ENCODE measurements at places on chromosomes 1 and 21. TPM values are rescaled to one million over a fixed set of nuclear protein-coding genes. Genes with fewer than 3 reads are reported as not detected.
A peak's percentile ranks its signal among the peaks of the same experiment; 100 is the strongest.

- peaks cover 2% of the 10 kb centered on the region for H3K36me3 ChIP-seq
- H3K27ac ChIP-seq = no peak overlapping the region
- DNase-seq = no peak
- H3K4me3 ChIP-seq = no peak overlapping the region
- H3K4me1 ChIP-seq = peaks cover 3% of the 10 kb centered on the region
- no peaks in the 10 kb centered on the region for H3K27me3 ChIP-seq
These were observed 12.9 kb downstream of the NRIP1 start for GRCh38 chr21:15051644-15052458.

GRCh38 chr1:184163674-184164465 is 112.3 kb downstream of the TSEN15 start:
- no peak overlapping the region for H3K27ac ChIP-seq
- no peak overlapping the region for H3K4me3 ChIP-seq
- no peaks in the 10 kb centered on the region for H3K36me3 ChIP-seq
- H3K27me3 ChIP-seq = no peaks in the 10 kb centered on the region

- no peaks in the 10 kb centered on the region for H3K27me3 ChIP-seq
- DNase-seq = no peak
- H3K4me3 ChIP-seq = no peak overlapping the region
- no peaks in the 10 kb centered on the region for H3K4me1 ChIP-seq
- H3K36me3 ChIP-seq = no peaks in the 10 kb centered on the region
These were observed 970.7 kb downstream of the KCNT2 start for GRCh38 chr1:195637539-195637938.

GRCh38 chr1:13708380-13708982 is 8.5 kb downstream of the PRDM2 start:
- H3K27ac ChIP-seq = no peak overlapping the region
- H3K27me3 ChIP-seq = no peaks in the 10 kb centered on the region
- H3K36me3 ChIP-seq = no peaks in the 10 kb centered on the region
- H3K4me3 ChIP-seq = no peak overlapping the region
- no peaks in the 10 kb centered on the region for H3K4me1 ChIP-seq

RPTN gene
- total RNA-seq = not detected

GRCh38 chr1:114495486-114495885 is 15.5 kb downstream of the TRIM33 start:
- H3K36me3 ChIP-seq = 0 out of 2 replicates have a peak, but pooled peaks cover 3% of the 10 kb centered on the region
- no peaks in the 10 kb centered on the region for H3K4me1 ChIP-seq
- no peak overlapping the region for H3K4me3 ChIP-seq
- H3K27ac ChIP-seq = no peak overlapping the region
- no peak for DNase-seq
- H3K27me3 ChIP-seq = no peaks in the 10 kb centered on the region

DNA sequence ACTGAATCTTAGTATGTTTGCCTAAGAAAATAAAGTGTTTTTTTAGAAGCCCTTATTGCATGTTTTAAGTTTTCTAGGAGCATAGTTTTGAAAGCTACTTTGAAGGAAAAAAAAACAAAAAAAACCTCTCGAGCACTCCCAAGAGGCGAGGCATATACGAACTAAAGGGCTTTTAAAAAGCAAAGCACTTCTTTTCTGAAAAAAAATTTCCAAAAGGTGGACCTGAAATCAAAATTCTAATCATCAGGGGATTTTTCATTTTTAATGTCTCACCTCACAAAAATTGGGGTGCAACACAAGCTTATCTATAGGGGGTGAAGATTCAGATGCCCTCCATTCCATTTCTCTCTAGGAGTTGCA is 594 bp downstream of the GLMN start:
- H3K4me1 ChIP-seq = peaks cover 5% of the 10 kb centered on the region
- H3K27ac ChIP-seq = peak overlapping the region; percentile 66
- H3K27me3 ChIP-seq = no peaks in the 10 kb centered on the region

FBLIM1 gene
- total RNA-seq = 151 TPM

DNA sequence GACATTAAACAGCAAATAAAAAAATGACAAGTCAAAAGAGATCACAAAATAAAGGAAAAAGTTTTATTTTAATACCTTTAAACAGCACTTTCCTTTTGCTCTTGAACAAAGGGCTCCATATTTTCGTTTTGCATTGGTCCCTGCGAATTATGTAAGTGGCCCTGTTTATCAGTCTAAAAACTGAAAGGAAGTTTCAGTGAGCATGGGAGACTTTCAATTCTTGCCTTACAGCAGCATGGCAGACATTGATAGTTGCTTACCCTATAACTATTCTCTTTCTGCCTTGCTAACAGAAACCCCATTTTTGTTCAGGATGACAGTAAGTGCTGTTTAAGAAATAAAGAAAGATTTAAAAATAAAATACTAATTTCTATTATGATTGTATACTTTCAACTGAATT is 5.2 kb upstream of the SH3GLB1 start:
- DNase-seq = no peak
- no peaks in the 10 kb centered on the region for H3K36me3 ChIP-seq
- H3K4me3 ChIP-seq = no peak overlapping the region
- H3K27me3 ChIP-seq = no peaks in the 10 kb centered on the region
- peaks cover 11% of the 10 kb centered on the region for H3K4me1 ChIP-seq
- no peak overlapping the region for H3K27ac ChIP-seq

GRCh38 chr1:150441121-150441520 is 46.1 kb upstream of the TARS2 start:
- no peaks in the 10 kb centered on the region for H3K4me1 ChIP-seq
- no peak overlapping the region for H3K27ac ChIP-seq
- no peak for DNase-seq
- H3K4me3 ChIP-seq = no peak overlapping the region
- no peaks in the 10 kb centered on the region for H3K27me3 ChIP-seq

- no peaks in the 10 kb centered on the region for H3K27me3 ChIP-seq
- no peaks in the 10 kb centered on the region for H3K36me3 ChIP-seq
- H3K4me3 ChIP-seq = no peak overlapping the region
- H3K4me1 ChIP-seq = no peaks in the 10 kb centered on the region
These were observed 998.6 kb downstream of the TTLL7 start for GRCh38 chr1:83000286-83000685.

SPRR5 gene
- total RNA-seq = not detected

HMGB4 gene
- not detected for total RNA-seq

- H3K27ac ChIP-seq = no peak overlapping the region
- no peak for DNase-seq
These were observed 40.1 kb downstream of the SORT1 start for GRCh38 chr1:109357616-109358015.

DNA sequence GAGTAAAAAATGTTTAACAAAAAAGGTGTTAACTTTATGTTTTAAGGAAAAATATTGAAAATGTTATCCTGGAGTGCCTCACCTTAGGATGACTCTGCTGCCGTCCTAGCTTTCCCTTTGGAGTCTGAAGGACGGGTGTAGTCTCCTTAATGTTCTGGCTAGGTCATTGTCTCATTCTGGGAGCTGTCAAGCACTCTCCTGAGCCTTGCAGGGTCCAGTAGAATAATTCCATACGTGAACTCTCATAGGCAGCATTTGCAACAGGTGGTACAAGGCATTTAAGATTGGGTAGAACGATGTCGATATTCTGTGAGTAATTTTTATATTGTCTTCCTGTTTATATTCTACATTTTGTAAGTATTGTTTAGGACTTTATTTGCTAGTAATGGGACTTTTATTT is 283.6 kb upstream of the C1orf105 start:
- H3K4me1 ChIP-seq = peaks cover 55% of the 10 kb centered on the region
- peaks cover 36% of the 10 kb centered on the region for H3K36me3 ChIP-seq
- no peak overlapping the region for H3K4me3 ChIP-seq
- H3K27me3 ChIP-seq = no peaks in the 10 kb centered on the region

PRELP gene
- not detected for total RNA-seq

DCST2 gene
- total RNA-seq = not detected

FAM76A gene
- total RNA-seq = 12.7 TPM

DNA sequence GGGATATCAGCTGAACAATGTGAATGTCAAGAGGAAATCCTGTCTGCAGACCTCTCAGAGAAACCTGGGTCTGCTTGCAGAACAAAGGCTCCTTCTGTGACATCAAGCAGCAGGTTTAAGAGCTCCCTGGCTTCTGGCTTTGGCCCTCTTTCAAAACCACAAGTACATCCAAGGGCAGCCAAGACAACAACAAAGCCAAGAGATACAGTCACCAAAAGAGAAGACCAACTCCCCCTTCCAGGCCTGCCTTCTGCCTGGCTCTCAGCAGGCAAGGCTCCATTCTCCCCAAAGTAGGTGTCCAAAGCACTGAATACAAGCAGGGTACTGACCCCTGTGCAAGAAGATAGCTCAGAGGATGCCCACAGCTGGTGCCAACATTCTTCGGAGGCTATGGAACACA is 11.5 kb downstream of the BCAR3 start:
- H3K4me3 ChIP-seq = no peak overlapping the region
- no peak overlapping the region for H3K27ac ChIP-seq
- no peaks in the 10 kb centered on the region for H3K27me3 ChIP-seq
- peaks cover 75% of the 10 kb centered on the region for H3K4me1 ChIP-seq
- H3K36me3 ChIP-seq = peaks cover 94% of the 10 kb centered on the region

IL19 gene
- total RNA-seq = not detected

NBPF11 gene
- 4.9 TPM for total RNA-seq

- peaks cover 18% of the 10 kb centered on the region for H3K4me1 ChIP-seq
- DNase-seq = no peak
- H3K4me3 ChIP-seq = no peak overlapping the region
- H3K27me3 ChIP-seq = no peaks in the 10 kb centered on the region
These were observed 13.1 kb downstream of the S100A10 start for GRCh38 chr1:151980287-151981177.

FCER1A gene
- not detected for total RNA-seq

DNA sequence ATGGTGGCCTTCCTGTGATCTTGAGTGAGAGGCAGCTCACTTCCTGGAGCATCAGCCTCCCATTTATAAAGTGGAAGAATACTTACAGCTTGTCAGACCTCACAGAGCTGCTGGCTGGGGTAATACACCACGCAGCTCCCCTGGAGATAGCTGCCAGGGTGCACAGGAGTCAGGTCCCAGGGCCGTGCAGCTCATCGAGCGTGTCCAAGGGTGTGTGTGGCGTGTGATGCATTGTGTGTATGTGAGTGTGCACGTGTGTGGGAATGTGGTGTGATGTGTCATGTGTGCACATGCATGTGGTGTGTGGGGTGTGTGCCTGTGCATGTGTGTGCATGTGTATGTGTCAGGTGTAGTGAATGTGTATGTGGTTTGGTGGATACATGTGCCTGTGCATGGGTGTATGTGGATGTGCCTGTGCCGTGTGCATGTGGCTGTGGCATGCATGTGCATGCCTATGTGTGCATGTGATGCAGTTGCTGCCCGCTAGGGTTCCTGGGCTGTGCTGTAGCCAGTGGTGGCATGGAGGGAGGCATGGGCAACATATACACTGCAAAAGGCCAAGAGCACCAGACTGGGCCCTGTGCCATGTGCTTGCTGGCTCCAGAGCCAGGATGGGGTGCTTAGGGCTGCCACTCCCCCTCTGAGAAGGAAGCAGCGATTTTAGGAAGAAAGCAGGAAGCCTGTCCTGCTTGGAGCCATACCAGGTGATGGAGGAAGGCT is 24.6 kb downstream of the WNT3A start:
- H3K4me1 ChIP-seq = no peaks in the 10 kb centered on the region
- peak; percentile 25 for DNase-seq
- H3K36me3 ChIP-seq = no peaks in the 10 kb centered on the region
- H3K4me3 ChIP-seq = no peak overlapping the region

LRRC38 gene
- not detected for total RNA-seq

DNA sequence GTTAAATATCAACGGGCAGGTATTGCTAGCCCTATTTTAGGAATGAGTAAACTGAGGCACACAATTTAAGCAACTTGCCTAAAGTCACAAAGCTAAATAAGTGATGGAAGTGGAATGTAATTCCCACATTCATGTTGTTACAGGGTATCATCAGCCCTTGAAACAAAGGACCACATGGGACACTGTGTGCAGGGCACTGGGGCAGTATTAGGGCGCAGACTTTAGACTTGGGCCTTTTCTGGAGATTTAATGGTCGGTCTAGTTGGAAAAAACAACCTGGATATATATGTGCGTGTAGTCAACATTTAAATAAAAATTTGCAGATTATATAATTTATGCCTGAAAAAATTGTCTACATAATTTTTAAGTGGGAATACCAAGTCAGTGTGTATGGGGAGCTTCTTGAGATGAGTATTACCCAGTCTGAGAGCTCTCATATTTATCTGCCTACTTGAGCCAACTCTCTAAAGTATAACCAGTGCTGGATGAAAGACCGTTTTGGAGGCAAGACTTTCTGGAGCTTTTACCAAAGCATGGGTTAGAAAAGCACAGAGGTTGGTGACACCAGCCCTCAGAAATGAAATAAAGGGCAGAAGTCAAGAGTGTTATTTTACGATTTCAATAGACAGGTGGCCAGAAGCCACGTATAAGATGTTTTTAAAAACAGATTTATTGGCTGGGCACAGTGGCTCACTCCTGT is 1.6 kb downstream of the KDM1A start:
- H3K27me3 ChIP-seq = no peaks in the 10 kb centered on the region
- H3K36me3 ChIP-seq = peaks cover 6% of the 10 kb centered on the region
- H3K4me1 ChIP-seq = peaks cover 10% of the 10 kb centered on the region
- H3K27ac ChIP-seq = no peak overlapping the region
- H3K4me3 ChIP-seq = peak overlapping the region; percentile 91
- no peak for DNase-seq

- peaks cover 16% of the 10 kb centered on the region for H3K4me1 ChIP-seq
- no peak overlapping the region for H3K4me3 ChIP-seq
- no peak for DNase-seq
- H3K36me3 ChIP-seq = peaks cover 99% of the 10 kb centered on the region
- H3K27me3 ChIP-seq = no peaks in the 10 kb centered on the region
- no peak overlapping the region for H3K27ac ChIP-seq
These were observed 9.8 kb downstream of the C1orf35 start for GRCh38 chr1:228093050-228093906.

GRCh38 chr1:89833183-89834082 is 12.6 kb downstream of the LRRC8D start:
- no peak for DNase-seq
- H3K4me1 ChIP-seq = peaks cover 6% of the 10 kb centered on the region
- no peak overlapping the region for H3K27ac ChIP-seq

- peak overlapping the region; percentile 52 for H3K27ac ChIP-seq
- H3K4me1 ChIP-seq = peaks cover 41% of the 10 kb centered on the region
- no peaks in the 10 kb centered on the region for H3K36me3 ChIP-seq
These were observed 47.4 kb upstream of the OSBPL9 start for GRCh38 chr1:51569284-51570062.

DNA sequence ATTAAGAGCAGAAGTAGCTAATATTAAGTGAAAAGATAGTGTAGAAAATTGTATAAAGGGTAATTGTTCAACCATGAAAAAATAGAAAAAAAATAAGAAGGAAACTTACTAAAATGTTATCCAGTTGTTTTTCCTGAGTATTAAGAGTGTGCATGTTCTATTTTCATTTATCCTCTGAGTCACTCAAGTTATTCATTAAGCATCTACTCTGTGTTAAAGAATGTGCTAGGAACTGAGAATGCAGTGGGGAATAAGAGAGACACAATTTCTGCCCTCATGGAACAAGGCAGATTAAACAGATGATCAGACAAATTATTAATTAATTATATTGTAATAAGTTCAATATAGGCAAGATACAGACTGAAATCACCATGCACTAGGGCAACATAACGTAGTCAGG is 10.8 kb upstream of the PIGK start:
- no peak overlapping the region for H3K4me3 ChIP-seq
- H3K4me1 ChIP-seq = no peaks in the 10 kb centered on the region
- H3K27ac ChIP-seq = no peak overlapping the region
- DNase-seq = no peak
- no peaks in the 10 kb centered on the region for H3K27me3 ChIP-seq
- no peaks in the 10 kb centered on the region for H3K36me3 ChIP-seq

- peaks cover 7% of the 10 kb centered on the region for H3K4me1 ChIP-seq
- peaks cover 6% of the 10 kb centered on the region for H3K36me3 ChIP-seq
These were observed 382 bp downstream of the GPBP1L1 start for GRCh38 chr1:45686015-45686287.

FCRL4 gene
- not detected for total RNA-seq

Data from SJSA1 (cell line).